ENCODE measurements at places on chromosomes 5 and 9. TPM values are rescaled to one million over a fixed set of nuclear protein-coding genes. Genes with fewer than 3 reads are reported as not detected.

FUT7 gene
- not detected for total RNA-seq

DMRT3 gene
- not detected for total RNA-seq

SPINK13 gene
- not detected for total RNA-seq

LCN9 gene
- total RNA-seq, result not detected

PIP5KL1 gene
- total RNA-seq, result 0.94 TPM

LCN1 gene
- not detected for total RNA-seq

CNTNAP3B gene
- 25.9 TPM for total RNA-seq

SPZ1 gene
- not detected for total RNA-seq

ARSI gene
- 2.3 TPM for total RNA-seq

NUTM2F gene
- not detected for total RNA-seq

ADAMTS6 gene
- total RNA-seq, result 51.0 TPM

RAD23B gene
- total RNA-seq, result 92.1 TPM

IFT74 gene
- 17.9 TPM for total RNA-seq

CRHBP gene
- total RNA-seq, result 0.82 TPM

CCDC152 gene
- 1.3 TPM for total RNA-seq

PCDHGA5 gene
- total RNA-seq, result 0.98 TPM

VCAN gene
- total RNA-seq, result 735 TPM

FABP6 gene
- total RNA-seq, result not detected

ZNF879 gene
- 3.6 TPM for total RNA-seq

STK32A gene
- total RNA-seq, result 0.82 TPM

CD14 gene
- 107 TPM for total RNA-seq

EGFLAM gene
- total RNA-seq, result 2.1 TPM

IQGAP2 gene
- 1.2 TPM for total RNA-seq

PRUNE2 gene
- 7.7 TPM for total RNA-seq

MTAP gene
- 20.6 TPM for total RNA-seq

CAMK4 gene
- total RNA-seq, result 1.7 TPM

WDR38 gene
- total RNA-seq, result not detected

CARD9 gene
- total RNA-seq, result 0.53 TPM

TOPORS gene
- 23.1 TPM for total RNA-seq

FOCAD gene
- 121 TPM for total RNA-seq

CCDC192 gene
- total RNA-seq, result not detected

COL15A1 gene
- 130 TPM for total RNA-seq

FST gene
- total RNA-seq, result 38.1 TPM

CAVIN4 gene
- 1.1 TPM for total RNA-seq

HACD4 gene
- total RNA-seq, result 1.4 TPM

MCCC2 gene
- total RNA-seq, result 15.6 TPM

ERAP2 gene
- 30.7 TPM for total RNA-seq

TAF11L5 gene
- not detected for total RNA-seq

PCDHAC1 gene
- total RNA-seq, result 0.35 TPM

PTGDS gene
- total RNA-seq, result 33.0 TPM

TMC1 gene
- total RNA-seq, result 0.68 TPM

DMGDH gene
- 0.68 TPM for total RNA-seq

NR4A3 gene
- total RNA-seq, result 0.23 TPM

PCDHB8 gene
- total RNA-seq, result 0.35 TPM

RETREG1 gene
- total RNA-seq, result 0.45 TPM

SIGMAR1 gene
- total RNA-seq, result 40.1 TPM

NRARP gene
- total RNA-seq, result 0.30 TPM

ITGA1 gene
- 10.2 TPM for total RNA-seq

TSLP gene
- 1.2 TPM for total RNA-seq

CDH9 gene
- not detected for total RNA-seq

PSAT1 gene
- 27.0 TPM for total RNA-seq

RASGRF2 gene
- 0.59 TPM for total RNA-seq

HAPLN1 gene
- total RNA-seq, result under 0.01 TPM

FAM169A gene
- under 0.01 TPM for total RNA-seq

GABRP gene
- not detected for total RNA-seq

ZMAT2 gene
- total RNA-seq, result 63.1 TPM

FOXD1 gene
- 2.5 TPM for total RNA-seq

ITGA2 gene
- total RNA-seq, result 8.2 TPM

SARDH gene
- 1.2 TPM for total RNA-seq

ANKRD34B gene
- total RNA-seq, result not detected

All from smooth muscle cell of the coronary artery (primary cell).